ENCODE measurements at places on chromosomes 3 and 15.

- DNase-seq, result no peak
- H3K4me1 ChIP-seq, result peaks cover 20% of the 10 kb centered on the region
- no peak overlapping the region for H3K4me3 ChIP-seq
- H3K36me3 ChIP-seq, result no peaks in the 10 kb centered on the region
Measured at GRCh38 chr3:194080913-194081800, 54.8 kb upstream of the HES1 start.

DNA sequence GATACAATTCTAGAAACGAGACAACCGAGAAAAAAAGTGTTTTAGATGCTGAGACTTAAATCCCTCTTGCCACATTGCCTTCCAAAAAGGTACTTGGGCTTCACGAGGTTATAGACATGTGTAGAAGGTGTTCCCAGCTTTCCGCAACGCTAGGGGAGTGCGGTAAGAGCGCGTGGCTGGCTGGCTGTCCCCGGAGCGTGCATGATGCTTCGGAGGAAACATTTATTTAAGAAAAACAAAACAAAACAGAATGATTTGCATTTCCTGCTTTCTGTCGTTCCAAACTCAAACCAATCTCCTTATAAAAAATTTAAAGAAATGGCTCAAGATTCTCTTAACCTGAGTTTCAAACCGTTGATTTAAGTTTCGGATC is 841 bp downstream of the SLC6A20 start:
- H3K4me3 ChIP-seq, result peak overlapping the region; percentile 67
- H3K27ac ChIP-seq, result no peak overlapping the region
- H3K4me1 ChIP-seq, result peaks cover 16% of the 10 kb centered on the region
- H3K27me3 ChIP-seq, result peaks cover 63% of the 10 kb centered on the region
- DNase-seq, result no peak
- H3K36me3 ChIP-seq, result no peaks in the 10 kb centered on the region

DNA sequence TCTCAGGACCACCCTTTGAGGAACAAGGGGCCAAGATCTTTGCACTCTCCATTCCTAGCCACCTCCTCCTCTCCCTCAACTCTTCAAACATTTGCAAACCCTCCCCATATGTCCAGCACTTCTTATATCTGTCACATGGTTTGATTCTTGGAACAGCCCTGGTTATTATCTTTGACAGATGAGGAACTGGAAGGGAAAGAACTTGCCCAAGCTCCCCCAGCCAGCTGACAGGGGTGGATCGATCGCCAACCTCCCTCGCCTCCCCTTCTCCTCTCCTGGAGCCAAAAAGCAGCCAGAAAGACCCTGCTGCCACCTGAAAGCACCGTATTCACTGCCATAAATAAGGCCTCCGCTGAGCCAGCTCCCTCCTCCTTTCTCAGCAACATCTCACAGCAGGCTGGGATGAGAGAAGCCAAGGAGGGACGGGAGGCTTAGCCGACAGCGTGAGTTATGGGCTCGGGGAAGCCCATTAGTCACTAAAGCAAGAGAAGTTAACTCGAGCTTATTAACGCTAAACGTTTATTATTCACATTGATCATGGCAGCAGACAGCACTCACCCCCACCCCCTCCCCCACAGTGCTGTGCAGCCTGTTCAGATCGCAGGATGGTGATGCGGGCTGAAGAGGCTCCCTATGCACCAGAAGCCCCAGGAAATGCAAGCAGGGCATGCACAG is 22.2 kb upstream of the FGD5 start:
- H3K4me3 ChIP-seq, result no peak overlapping the region
- H3K36me3 ChIP-seq, result no peaks in the 10 kb centered on the region
- no peak overlapping the region for H3K27ac ChIP-seq
- no peak for DNase-seq

DNA sequence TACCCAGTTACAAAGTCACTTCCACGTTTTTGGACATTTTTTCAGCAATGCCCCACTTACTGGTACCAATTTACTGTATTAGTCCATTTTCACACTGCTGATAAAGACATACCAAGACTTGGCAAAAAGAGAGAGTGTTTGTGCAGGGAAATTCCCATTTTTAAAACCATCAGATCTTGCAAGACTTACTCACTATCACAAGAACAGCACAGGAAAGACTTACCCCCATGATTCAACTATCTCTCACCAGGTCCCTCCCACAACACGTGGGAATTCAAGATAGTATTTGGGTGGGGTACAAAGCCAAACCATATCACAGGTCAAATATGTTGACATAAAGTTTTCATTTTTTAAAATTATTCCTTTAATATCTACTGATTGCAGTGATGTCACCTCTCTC is 16.2 kb upstream of the ABI3BP start:
- no peaks in the 10 kb centered on the region for H3K4me1 ChIP-seq
- DNase-seq, result no peak
- no peaks in the 10 kb centered on the region for H3K36me3 ChIP-seq

DNA sequence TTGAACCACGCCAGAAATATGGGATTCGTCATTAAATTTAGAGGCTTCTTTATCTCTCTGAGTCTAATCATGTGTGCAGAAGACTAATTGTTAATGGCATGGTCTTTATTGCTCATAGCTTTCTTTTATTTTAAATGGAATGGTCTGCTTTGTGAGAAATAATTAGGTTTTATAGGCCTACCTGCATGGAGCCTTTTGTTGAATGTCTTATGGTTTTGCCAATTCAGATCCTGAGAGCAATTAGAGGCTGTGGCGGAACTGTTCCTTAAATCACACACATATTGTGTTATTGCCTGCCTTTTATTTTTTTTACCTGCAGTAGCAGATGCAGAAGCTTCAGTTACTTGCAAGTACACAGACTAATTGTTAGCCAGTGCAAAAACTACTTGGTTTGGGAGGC is 306.2 kb downstream of the NLGN1 start:
- no peaks in the 10 kb centered on the region for H3K4me1 ChIP-seq
- no peak for DNase-seq
- no peaks in the 10 kb centered on the region for H3K36me3 ChIP-seq
- no peak overlapping the region for H3K27ac ChIP-seq
- H3K27me3 ChIP-seq, result no peaks in the 10 kb centered on the region
